ENCODE measurements at places on chromosomes 11 and 22.

DNA sequence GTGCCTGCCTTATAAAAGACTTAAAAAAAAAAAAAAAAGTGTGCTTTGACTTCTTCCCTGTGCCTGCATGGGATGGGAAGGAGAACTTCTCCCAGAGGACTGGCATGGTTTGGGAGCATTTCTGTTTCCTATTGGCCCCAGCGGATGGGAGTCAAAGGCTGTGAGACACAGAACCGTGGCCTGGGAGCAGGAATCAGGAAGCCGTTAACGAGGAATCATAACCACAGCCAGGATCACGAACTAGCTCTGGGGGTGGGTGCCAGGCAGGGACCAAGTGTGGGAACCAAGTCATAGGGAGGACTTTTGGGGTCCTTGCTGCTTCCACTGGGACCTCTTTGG lies 526 bp downstream of the C1QTNF6 start:
- DNase-seq, result no peak

DNA sequence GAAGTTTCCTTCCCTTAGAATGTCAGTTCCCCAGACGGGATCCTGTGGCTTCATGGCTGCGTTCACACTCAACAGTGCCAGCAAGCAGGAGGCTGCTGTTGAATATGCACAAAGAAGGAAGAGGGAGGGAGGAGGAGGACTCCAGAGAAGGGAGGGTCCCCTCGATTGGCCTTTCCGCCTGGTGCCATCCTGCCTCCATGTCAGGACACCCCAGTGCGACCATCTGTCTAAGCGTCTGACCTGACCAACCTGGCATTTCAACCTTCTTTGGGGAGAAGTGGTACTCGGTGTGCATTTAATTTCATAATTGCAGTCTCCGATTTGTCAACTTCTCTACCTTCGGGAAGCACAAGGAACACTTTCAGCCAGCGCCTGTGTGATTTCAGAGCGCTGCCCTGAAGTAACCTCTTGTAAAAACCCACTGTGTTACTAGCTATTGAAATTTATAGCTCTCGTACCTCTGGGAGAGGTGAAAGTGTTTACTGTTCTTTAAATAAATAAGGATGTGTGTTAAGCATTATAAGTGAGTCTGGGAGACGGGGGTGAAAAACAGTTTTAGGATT lies 1491.9 kb downstream of the TBC1D22A start:
- DNase-seq, result no peak

- DNase-seq, result no peak
These were observed 107.8 kb downstream of the FCHSD2 start for GRCh38 chr11:73034331-73034730.

- no peak for DNase-seq
These were observed 14.0 kb downstream of the CPT1A start for GRCh38 chr11:68827733-68828132.

GRCh38 chr11:34890812-34891211 lies 25.4 kb downstream of the APIP start:
- DNase-seq, result no peak

- no peak for DNase-seq
These were observed 22.6 kb downstream of the MOV10L1 start for GRCh38 chr22:50112151-50113118.

- no peak for DNase-seq
These were observed 38.8 kb downstream of the PRDM11 start for GRCh38 chr11:45185228-45185729.

- no peak for DNase-seq
These were observed 32.2 kb downstream of the C11orf91 start for GRCh38 chr11:33668468-33668825.

GRCh38 chr11:18088966-18089365 lies 16.9 kb downstream of the SAAL1 start:
- DNase-seq, result no peak

- no peak for DNase-seq
These were observed 87.8 kb downstream of the MIAT start for GRCh38 chr22:26744892-26745808.

DNA sequence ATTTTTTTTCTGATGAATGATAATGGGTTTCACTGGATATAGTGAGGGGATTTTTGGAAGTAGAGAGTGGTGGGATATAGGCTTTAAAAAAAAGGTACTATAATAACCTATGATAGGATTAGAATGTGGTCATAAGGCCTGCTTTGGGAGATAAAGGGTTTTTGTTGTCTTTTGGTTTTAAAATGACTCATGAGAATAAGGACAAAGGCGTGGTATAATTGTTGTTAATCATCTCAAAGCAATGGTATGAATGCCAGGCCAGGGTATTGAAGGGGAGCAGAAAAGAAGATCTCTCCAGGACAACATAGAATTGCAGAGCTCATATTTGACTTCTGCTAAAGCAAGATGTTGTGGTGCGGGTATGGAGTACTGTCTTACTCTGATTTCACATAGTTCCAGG lies 579.4 kb downstream of the JRKL start:
- no peak for DNase-seq

Measured in GM04503 (cell line).